ACHN (cell line): ENCODE measurements at places on chromosomes 11 and 22.

DNA sequence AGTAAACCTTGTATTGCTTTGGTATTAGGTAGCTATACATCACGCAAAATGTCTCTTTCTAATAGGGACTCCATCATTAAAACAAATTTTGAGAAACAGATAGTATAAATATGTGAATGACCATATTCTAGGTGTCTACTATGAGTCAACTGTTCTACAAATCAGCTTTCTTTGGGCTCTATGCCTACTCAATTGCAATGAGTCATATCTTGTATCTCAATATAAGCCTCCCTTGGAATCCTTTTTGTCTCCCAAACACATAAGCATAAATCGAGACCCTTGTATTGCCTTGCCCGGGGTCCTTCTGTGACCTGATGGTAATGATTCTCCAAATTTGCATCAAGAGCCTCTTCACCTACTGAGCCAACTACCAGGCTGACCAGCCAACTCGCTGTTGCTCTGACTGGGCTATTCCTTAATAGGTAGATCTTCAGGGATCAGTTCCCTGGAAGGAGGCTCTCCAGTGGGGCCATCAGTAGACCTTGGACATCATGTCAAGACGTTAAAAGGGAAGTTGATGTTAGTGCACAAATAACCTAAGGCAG is 22.2 kb downstream of the BLID start:
- no peak for DNase-seq

- DNase-seq: no peak
These were observed 5.1 kb downstream of the CARS1 start for GRCh38 chr11:3052109-3052479.

- no peak for DNase-seq
These were observed 135.6 kb downstream of the ST3GAL4 start for GRCh38 chr11:126491092-126491491.

DNA sequence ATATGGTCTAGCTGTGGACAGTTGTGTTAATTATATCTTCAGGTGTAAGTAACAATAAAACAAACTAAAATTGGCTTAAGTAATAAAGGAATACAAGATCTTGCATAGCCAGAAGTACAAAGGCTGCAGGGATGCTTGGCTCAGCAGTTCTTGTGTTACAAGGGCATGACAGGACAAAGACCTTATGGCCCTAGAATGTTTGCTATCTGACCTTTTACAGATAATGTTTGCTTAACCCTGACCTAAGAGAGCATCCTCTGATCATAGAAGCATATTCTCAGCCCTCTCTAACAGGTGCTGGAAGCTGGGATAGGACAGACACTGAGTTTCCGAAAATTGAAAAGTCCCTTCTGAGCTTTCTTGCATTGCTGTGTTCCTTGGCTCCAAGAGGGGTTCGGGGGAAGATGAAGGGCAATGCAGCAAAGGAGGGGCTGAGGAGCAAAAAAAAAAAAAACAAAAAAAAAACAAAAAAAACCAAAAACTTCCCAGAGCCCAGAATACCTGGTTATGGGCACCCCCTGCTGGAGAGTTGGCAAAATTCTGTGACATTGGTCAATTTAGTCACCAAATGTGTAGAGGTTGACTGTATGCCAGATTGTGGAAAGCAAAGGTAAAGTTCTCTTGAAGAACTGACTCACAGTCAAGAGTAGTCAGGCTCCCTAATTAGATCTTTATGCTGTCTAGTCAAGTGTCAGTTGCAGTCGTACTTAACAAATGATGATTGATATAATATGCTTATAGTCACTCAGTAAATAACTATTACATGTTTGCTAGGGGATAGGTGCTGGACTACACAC is 10.4 kb upstream of the HIKESHI start:
- peak; percentile 41 for DNase-seq

DNA sequence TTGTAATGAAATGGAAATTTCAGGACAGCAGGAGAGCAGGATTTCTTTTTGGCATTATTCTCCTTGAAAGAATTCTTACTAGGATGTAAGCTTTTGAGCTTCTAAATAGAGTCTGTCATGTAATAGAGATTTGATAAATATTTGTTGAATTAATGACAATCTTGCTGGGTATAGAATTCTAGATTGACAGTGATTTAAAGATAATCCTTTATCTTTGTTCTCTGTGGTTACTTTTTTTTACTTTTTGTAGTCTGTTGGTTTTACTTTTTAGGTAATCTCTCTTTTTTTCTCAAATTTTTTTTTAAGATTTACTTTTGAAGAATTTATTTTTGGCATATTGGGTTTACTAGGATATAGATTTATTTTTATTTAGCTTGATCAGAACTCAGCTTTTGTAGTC is 54.8 kb downstream of the TMEM135 start:
- no peak for DNase-seq
